NAMALWA (cell line): ENCODE measurements at places on chromosomes 2 and 18.

DNA sequence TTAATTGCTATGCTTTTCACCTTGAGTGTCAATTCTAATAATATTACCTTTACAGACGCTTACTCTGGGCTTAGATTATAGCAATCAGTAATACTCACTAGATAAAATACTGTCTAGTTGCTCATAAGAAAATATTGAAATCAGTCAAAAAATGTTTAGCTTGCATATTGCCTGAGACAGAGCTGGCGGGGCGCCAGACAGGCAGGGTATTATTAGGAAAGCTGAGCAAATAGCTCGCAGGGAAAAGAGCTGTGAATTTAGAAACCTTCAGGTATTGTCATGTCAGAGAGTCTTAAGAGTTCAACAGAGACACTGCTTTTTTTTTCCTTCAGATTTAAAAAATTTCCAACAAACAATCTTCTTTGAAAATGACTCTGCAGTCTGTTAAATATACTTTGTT lies 118.4 kb downstream of the MEIS1 start:
- DNase-seq, result no peak

DNA sequence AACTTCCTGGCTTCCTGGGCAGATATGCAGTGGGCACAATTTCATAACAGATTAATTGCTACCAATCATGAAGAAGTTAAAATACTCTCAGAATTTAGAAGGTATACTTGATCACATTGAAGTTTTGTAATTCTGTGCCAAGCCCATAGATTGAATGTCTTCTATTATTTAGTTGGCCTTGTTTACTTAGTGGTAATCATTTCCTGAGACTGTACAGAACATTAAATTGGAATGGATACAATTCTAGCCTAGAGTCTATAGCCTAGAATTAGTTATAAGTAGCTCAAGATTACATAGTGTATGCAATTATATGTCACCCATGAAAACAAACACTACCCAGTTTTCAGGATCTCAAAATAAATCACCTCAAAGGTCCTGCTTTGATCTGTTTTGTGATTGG lies 615.8 kb downstream of the XIRP2 start:
- DNase-seq, result no peak

DNA sequence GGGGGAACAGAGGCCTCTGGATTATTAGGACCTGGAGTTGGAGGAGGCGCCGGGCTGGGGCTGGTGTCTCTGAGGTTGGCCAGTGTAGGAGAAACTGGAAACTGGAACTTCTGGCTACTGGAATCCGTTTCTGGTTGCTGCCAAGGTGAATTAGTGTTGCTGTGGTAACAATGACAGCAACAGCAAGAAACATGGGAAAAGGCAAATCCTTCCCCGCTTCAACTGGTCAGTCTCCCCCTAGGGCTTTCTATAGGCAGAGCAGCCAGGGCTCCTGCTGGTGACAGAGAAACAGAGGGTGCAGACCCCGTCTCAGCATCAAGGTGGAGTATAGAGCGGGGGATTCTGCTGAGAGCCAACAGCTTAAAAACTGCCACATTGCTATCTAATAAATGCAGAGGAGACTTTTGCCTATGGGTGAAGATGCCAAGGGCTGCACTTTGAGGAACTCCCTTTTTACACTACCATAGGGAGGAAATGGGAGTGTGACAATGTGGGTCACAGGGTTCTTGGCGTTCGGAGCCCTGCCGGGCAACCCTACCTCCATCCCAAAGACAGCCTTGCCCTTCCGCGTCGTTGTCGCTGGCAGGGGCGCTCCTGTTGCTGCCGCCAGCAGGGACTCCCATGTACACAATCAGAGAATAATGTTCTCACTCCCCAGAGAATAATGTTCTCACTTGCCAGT lies 81.4 kb upstream of the CABLES1 start:
- DNase-seq, result peak; percentile 19

GRCh38 chr2:224893848-224894247 lies 148.4 kb downstream of the DOCK10 start:
- DNase-seq, result no peak

- DNase-seq, result no peak
These were observed 86.1 kb upstream of the ZCCHC2 start for GRCh38 chr18:62436636-62437234.

GRCh38 chr18:78367996-78368395 lies 611.6 kb upstream of the SALL3 start:
- no peak for DNase-seq

GRCh38 chr2:29455200-29455860 lies 340.1 kb downstream of the CLIP4 start:
- no peak for DNase-seq

DNA sequence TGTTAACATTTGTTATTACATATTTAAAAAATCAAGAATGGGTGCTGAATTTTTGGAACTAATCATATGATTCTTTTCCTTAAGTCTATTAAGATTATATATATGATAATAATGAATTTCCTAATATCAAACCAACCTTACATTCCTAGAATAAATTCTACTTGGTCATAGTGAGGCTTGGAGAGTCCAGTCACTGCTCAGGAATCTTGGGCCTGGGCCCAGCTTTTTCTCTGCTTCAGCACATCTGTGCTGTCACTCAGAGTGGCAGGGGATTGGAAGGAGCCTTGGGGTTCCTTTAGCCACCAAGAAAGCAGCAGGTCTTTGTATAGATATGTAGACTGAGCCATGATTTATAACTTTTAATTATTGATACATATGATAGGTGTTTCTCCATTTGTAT lies 19.9 kb upstream of the ZAP70 start:
- DNase-seq, result no peak

DNA sequence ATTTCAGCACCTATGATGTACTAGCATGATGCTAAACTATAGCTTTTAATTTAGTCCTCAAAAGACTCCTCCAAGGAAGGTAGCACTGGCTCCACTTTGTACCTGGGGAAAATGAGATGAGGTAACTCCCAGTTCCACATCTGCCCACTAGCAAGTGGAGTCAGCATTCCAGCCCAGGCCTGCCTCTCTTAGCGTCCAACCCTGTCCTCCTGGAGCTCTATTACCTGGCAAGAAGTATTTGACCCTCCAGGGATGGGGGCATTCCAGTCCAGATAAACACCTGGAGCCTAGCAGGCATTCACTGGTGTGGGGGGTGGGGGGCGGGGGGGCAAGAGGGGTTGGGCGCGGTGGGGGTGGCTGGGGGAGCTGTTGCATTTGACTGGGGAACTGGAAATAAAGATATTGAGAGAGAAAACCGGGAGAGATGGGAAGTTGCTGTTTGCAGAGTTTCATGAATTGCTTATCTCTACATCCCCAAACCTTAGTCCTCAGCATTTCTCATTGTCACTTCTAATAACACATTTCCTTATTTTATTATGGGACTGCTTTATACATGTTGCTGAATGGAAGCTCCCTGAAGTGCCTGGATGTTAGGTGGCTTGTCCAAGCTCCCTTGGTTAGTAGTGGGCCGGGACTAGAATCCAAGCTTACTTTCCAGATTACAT lies 22.0 kb upstream of the FZD5 start:
- no peak for DNase-seq

- DNase-seq, result no peak
These were observed 58.6 kb downstream of the POMC start for GRCh38 chr2:25109822-25110221.

- no peak for DNase-seq
These were observed 571.2 kb downstream of the ZEB2 start for GRCh38 chr2:143948710-143949109.

- peak; percentile 59 for DNase-seq
These were observed 23.2 kb upstream of the ZNF516 start for GRCh38 chr18:76518123-76518859.

- DNase-seq, result peak; percentile 39
These were observed 90.5 kb upstream of the DDX18 start for GRCh38 chr2:117723888-117724434.

- no peak for DNase-seq
These were observed 1.3 kb downstream of the TWIST2 start for GRCh38 chr2:238848976-238849853.

GRCh38 chr18:79917169-79917852 lies 34.1 kb downstream of the SLC66A2 start:
- no peak for DNase-seq

GRCh38 chr2:181884601-181885000 lies 6.9 kb upstream of the ITPRID2 start:
- no peak for DNase-seq

- DNase-seq, result peak; percentile 51
These were observed 219.8 kb upstream of the SPHKAP start for GRCh38 chr2:228401065-228401912.

GRCh38 chr2:147449323-147449991 lies 395.4 kb upstream of the ACVR2A start:
- DNase-seq, result no peak

DNA sequence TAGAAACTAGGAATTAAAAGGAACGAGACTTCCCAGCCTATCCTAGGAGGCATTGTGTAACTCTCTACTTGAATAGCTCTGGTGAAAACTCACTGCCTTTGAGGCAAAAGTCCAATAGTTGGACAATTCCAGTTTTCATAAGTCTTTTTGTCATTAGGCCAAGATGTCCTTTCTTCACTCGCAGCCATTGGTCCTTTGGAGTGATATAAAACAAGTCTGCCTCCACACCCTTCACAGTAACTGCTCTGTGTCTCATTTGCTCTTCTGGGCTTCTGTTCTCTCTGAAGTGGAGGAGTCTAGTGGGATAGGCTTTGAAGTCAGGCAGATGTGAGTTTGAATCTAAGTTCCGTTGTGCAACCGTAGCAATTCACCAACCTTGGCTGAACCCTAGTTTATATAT lies 28.2 kb downstream of the ANTXR1 start:
- DNase-seq, result no peak

- DNase-seq, result peak; percentile 52
These were observed 10.7 kb upstream of the ADCY3 start for GRCh38 chr2:24930768-24931167.

DNA sequence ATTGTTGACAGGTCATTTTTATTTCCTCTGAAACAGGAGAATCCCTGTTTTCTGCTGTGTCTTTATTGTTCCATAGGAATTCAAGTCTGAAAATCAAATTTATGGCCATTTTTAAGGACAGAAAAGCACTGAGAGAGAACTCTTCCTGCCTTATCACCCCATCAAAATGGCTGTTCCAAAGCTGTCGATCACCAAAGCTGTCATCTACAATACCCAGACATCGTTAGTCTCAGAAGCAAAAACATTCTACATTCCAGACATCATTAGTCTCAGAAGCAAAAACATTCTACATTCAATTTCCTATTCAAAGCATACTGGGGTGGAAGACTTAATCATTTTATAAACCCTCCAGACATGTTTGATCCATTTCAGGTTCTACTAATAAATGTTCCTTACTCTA lies 44.4 kb downstream of the SCRN3 start:
- no peak for DNase-seq

DNA sequence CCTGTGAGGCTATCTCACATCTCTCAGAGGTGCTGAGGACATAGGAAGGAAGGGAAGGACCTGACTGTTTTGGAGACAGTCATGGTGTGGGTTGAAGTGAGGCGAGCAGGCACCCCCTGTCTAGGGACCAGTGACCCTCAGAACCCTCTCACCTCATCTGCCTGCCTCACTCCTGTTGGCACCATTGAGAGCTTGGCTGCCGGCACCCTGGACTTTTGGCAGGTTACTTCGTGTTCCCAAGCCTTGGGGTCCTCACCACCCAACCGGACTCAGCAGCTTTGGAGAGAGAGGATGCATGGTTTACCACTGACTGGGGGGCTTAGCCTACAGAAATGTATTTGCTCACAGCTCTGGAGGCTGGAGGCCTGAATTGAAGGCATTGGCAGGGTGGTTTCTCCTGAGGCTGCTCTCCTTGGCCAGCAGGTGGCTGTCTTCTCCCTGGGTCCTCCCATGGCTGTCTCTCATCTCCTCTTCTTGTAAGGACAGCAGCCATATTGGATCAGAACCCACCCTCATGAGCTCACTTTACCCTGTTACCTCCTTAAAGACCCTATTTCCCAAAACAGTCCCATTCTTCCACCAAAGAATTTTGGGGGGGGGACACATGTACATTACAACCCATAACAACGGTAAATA lies 142.0 kb downstream of the TSN start:
- peak; percentile 77 for DNase-seq

DNA sequence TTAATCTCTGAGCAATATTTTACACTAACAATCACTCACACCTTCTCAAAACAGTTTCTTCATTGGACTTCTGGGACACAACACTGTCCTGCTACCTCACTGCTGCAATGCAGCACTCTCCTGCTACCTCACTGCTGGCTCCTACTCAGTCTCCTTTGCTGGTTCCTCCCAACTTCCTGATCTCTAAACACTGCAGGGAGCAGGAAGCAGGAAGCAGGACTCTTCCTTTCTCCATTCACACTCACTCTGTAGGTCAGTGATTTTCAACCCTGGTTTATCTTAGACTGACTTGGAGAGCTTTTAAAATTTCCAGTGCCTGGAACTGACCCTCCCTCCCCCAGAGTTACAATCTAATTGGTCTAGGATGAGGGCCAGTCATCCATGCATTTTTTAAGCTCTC lies 243.4 kb upstream of the RBBP8 start:
- DNase-seq, result no peak

DNA sequence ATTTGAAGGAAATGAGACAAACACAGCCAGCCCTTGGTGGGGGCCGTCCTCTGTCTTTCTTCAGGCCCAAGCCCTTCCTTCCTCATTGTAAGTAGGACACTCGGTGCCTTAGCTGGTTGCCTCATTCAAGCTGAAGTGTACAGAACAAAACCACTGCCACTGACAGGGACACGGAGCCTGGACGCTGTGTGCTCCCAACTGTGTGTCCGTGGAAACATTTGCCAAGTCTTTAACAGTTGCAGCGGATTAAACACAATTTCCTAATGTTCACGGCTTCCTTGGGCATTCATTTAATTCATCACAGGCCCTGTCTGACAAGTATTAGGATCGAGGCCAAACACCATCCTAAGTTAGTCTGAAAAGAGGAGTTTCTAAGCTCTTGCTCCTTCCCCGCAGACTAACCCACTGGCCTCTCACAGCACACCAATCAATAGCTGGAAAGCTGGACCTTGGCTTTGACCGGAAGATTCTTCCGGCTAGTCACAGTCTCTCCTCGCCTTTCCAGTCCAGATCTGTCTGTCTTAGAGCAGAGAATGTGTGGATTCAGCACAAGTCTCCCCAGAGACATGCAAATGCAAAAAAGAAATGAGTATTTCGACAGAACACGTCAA lies 68.7 kb upstream of the ACSL3 start:
- DNase-seq, result no peak

DNA sequence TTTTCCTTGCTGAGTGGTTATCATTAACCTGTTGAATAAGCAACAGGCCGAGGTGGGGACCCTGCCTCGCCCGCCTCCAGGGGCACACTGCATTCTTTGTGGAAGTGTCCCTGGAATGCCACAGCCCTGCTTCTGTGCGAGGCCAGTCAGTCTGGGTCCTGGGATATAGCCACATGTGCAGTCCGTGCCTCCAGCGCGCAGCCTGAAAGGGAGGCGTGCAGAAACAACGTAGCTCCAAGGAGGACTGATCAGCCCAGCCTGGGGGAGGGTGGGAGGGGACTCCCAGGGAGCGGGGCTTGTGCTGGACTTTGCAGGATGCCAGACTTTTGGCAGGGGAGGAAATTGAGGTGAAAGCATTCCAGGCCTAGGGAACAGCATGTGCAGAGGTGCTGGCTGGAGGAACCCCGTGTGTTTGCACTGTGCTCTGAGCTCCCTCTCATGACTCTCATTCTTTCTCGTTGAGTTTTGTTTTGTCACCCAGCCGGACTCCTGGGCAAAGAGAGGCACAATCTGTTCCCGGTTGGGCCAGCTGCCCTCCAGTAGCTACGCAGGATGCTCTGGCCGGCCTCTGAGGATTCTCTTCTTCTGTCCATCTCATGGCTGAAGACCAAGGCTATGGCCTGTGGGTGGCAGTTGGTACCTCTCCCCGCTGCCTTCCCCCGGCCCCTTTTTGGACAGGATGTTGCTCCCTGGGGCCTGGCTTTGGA lies 39.7 kb downstream of the HPCAL1 start:
- DNase-seq, result no peak

GRCh38 chr2:39682066-39682692 lies 16.5 kb downstream of the TMEM178A start:
- DNase-seq, result no peak
